ENCODE measurements at places on chromosomes 3 and 15.

- no peak for DNase-seq
Measured at GRCh38 chr3:51703068-51703760, 3.7 kb upstream of the GRM2 start.

- no peak for DNase-seq
Measured at GRCh38 chr3:131360191-131360755, 21.3 kb upstream of the NUDT16 start.

- DNase-seq = no peak
Measured at GRCh38 chr3:109863701-109864100, 526.4 kb upstream of the DPPA4 start.

GRCh38 chr3:181756645-181757297 lies 45.0 kb downstream of the SOX2 start:
- DNase-seq = no peak

DNA sequence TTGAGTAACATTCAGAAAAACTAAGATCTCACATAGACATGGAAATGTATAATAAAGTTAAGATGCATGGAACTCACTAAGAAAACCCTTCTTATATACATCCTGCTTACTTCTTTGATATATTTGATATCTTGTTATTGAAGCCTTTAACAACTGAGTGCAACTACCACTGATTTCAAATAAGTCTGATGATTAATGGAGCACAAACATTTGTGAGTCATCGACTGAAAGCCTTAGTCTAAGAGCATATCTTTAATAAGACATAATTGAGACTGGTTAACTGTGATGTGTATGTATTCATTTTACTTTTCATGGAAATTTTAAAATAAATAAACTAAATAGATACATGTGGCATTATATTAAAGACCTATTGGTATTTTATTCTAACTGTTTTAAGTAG lies 740.5 kb downstream of the EPHA3 start:
- no peak for DNase-seq

DNA sequence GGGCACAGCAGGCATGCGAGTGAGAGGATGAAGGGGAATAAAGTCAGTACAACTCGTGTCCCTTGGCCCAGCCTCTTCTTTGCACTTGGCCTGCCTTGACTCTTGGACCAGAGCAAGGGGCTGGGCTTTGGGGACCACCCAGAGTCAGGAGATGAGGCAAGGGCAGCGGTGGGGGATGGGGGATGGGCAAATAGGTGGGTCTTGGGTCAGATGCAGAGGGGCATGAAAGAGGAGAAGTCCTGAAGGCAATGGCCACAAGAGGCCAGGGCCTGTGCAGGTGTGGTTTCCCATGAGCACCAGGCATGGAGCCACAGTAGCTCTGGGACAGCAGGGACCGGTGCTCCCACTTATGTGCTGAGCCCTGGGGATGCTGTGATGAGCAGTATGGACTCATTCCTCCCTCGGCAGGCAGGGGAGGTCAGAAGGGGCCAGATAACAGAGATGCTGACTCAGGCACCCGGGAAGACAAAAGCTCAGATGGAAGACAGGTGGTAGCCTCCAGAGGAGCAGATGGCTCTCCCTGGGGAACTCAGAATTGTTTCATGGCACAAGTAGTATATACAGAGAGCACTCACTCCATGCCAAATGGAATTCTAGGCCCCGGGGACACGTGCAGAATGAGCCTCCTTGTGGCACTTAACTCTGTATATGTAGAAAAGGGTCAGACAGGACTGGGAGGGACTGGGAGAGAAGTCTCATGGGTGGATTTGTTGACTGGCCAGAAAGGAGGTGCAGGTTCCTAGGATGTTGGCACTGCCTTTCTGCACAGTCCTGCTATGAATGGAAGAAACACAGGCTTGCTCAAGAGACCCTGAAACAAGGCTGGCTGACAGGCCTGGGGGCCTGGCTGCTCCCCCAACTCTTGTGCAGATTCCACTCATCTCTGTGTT lies 14.3 kb downstream of the ZBTB47 start:
- no peak for DNase-seq

DNA sequence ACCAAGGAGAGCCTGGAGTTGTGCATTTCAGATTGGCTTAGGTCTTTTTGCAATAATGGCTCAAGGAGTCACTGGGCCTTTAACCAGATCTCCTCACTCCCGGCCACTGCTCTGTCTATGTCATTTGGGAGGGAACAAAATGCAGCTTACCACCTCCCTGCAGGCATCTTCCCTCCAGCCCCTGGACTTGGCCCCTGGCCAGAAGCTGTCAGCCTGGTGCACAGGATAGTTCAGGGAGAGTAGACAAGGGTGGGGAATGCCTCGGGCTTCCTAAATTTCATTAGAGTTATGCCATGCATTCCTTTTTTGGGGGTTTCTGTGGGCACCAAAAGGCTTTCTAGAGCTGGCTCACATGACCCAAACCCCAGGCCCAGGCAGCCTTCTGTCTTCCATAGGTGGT lies 70.2 kb upstream of the HRH1 start:
- no peak for DNase-seq

GRCh38 chr3:170560296-170560695 lies 25.6 kb downstream of the SLC7A14 start:
- DNase-seq = no peak

DNA sequence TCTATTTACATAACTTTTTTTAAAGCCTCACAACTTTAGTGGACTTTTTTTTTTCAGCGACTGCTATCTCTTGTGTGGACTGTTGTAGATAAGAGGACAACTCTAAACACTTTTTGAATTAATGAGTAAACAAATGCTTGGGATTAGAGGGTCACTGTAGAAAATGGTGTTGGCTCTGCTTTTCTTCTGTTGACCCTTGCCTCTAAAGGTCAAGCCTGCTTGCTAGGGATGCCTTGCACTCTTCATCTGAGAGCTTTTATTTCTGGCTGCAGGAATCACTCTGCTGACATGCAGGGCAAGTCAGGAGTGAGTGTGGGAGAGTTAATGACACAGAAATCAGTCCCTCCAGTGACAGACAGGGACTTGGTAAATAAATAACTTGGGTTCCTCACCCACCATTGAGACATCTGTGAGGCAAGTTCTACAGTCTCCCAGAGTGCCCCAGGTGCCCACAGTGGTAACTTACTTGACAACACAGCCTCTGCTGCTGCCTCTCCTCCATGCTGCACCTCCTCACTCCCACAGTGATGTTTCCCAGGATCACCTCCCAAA lies 390.1 kb downstream of the IL20RB start:
- DNase-seq = no peak

DNA sequence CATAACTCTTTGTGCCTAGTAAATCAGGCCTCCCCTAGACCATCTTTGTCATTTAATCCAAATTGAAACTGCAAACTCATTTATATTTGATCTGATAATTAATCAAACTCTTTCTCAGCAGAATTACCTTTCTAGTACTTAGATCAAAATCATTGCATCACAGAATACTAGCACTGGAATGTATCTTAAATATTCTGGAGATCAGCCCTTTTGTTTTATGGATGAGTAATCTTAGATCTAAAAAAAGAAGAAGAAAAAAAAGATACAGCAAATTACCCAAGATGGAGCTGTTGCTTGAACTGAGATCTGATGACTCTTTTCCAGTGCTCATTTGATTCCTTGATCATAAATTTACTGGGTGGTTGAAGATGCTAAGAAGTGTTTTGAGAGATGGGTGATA lies 47.9 kb downstream of the NAALADL2 start:
- no peak for DNase-seq

- no peak for DNase-seq
Measured at GRCh38 chr3:138396752-138397410, 37.5 kb upstream of the ESYT3 start.

- no peak for DNase-seq
Measured at GRCh38 chr15:58019503-58020376, 45.8 kb downstream of the ALDH1A2 start.

- DNase-seq = no peak
Measured at GRCh38 chr3:157030712-157031111, 129.2 kb downstream of the CCNL1 start.

DNA sequence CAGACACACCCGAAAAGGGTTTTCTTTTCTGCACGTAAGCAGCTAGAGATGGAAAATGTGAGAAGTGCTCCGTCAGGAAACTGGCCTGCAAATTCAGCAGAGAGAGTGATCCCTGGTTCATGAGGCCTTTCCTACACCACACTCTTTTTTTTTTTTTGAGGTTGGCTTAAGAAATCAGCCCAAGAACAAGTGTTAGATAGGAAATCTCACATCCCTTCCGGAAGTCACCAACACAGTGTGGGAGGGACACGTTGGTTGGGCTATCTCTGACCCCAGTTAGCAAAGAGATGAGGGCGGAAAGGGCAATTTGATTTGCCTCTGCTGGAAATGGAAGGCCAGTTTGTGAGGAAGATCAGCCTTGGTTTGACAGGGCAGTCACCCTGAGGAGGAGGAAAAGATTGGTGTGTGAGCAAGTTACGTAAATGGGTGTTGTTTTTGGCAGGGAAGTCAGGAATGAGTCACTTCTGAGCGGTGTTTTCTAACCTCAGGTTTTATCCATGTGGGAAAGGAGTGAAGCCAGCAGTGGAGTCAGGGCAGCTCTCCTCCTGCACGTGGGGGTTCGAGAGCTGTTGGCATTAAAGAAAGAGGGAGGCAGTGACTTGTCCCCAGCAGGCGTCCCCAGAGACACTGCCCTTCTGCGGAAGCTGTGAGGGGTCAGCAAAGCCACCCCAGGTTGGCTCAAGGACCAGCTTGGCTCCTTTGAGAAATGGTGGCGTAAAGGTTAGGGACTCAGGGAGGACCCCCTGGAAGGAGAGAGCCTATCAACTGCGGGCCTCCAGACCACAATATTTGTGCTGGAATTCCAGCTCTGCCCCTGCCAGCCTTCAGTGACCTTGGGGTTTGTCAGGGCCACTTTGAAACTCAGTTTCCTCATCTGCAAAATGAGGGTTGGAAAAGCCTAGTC lies 237.6 kb upstream of the BHLHE40 start:
- no peak for DNase-seq
